PC-3 (cell line): ENCODE measurements at places on chromosomes 5 and 9. TPM values are rescaled to one million over a fixed set of nuclear protein-coding genes. Genes with fewer than 3 reads are reported as not detected.

- DNase-seq, result no peak
- no peaks in the 10 kb centered on the region for H3K4me1 ChIP-seq
- no peak overlapping the region for H3K4me3 ChIP-seq
- H3K27ac ChIP-seq, result no peak overlapping the region
- no peaks in the 10 kb centered on the region for H3K36me3 ChIP-seq
- no peaks in the 10 kb centered on the region for H3K27me3 ChIP-seq
Measured at GRCh38 chr9:99031319-99031718, 73.6 kb upstream of the TGFBR1 start.

DNA sequence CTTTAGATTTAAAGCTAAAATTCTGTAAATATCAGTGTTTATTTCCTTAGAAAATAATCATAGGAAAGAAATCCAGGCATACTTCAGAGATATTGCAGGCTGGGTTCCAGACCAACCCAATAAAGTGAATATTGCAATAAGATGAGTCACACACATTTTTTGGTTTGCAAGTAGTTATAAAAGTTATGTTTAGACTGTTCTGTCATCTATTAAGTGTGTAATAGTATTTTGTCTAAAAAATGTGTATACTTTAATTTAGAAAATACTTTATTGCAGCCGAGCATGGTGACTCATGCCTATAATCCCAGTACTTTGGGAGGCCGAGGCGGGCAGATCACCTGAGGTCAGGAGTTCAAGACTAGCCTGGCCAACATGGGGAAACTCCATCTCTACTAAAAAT, 6.9 kb upstream of the RIC1 start:
- H3K4me1 ChIP-seq, result peaks cover 27% of the 10 kb centered on the region
- H3K27ac ChIP-seq, result peak overlapping the region; percentile 90
- no peaks in the 10 kb centered on the region for H3K36me3 ChIP-seq
- DNase-seq, result peak; percentile 85
- no peak overlapping the region; the same call in 1 of the 2 replicates for H3K4me3 ChIP-seq

- peaks cover 26% of the 10 kb centered on the region for H3K4me1 ChIP-seq
- DNase-seq, result no peak
- peak overlapping the region; percentile 84 for H3K4me3 ChIP-seq
- H3K27me3 ChIP-seq, result no peaks in the 10 kb centered on the region
Measured at GRCh38 chr5:134003064-134003816, 1.5 kb downstream of the VDAC1 start.

GRCh38 chr5:61744690-61745619, 412.9 kb downstream of the ZSWIM6 start:
- peak; percentile 4 for DNase-seq
- no peaks in the 10 kb centered on the region for H3K4me1 ChIP-seq
- no peaks in the 10 kb centered on the region for H3K27me3 ChIP-seq
- no peak overlapping the region for H3K4me3 ChIP-seq
- H3K36me3 ChIP-seq, result no peaks in the 10 kb centered on the region

- H3K36me3 ChIP-seq, result no peaks in the 10 kb centered on the region
- no peaks in the 10 kb centered on the region for H3K27me3 ChIP-seq
- no peaks in the 10 kb centered on the region for H3K4me1 ChIP-seq
- no peak overlapping the region for H3K27ac ChIP-seq
- no peak overlapping the region for H3K4me3 ChIP-seq
Measured at GRCh38 chr9:136085815-136086212, 9.3 kb downstream of the NACC2 start.

DNA sequence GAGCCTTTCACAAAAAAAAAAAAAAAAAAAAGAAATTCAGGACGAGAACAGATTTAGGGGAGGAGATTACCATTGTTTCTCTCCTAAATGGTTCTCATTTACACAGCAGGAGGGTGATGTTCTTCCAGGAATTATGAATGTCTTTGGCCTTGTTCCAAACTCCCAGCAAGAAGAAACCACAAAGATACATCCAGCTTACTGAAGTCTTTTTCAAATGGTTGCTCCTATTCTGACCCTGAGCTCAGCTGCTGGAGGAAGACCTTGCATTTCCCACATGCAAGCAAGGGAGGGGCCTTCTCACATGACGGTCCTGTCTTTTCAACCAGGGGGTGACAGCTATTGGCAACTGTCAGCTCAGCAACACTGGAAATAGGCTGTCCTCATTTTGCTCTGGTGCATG, 203.0 kb upstream of the VLDLR start:
- H3K36me3 ChIP-seq, result no peaks in the 10 kb centered on the region
- H3K27me3 ChIP-seq, result peaks cover 17% of the 10 kb centered on the region
- no peaks in the 10 kb centered on the region for H3K4me1 ChIP-seq
- no peak for DNase-seq
- no peak overlapping the region for H3K27ac ChIP-seq
- no peak overlapping the region for H3K4me3 ChIP-seq

DNA sequence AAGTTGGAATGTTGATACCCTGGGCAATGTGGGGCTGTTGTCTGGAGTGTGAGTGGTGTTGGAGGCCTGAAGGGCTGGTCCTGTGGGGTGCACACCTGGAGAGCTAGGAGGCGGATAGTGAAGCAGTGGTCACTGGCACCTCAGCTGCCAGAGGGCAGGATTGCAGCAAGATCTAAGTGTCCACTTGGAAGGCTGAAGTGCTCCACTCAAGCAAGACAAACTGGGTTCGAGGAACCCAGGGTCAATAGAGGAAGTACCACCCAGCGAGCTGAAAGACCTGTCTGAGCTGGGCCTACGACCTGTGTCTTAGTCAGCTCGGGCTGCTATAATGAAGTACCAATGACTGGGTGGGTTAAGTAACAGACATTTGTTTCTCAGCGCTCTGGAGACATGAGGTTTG, 39.7 kb upstream of the TJP2 start:
- peaks cover 21% of the 10 kb centered on the region for H3K4me1 ChIP-seq
- DNase-seq, result no peak
- H3K27me3 ChIP-seq, result no peaks in the 10 kb centered on the region
- H3K36me3 ChIP-seq, result peaks cover 6% of the 10 kb centered on the region; the same call in 1 of the 2 replicates
- H3K4me3 ChIP-seq, result no peak overlapping the region

DNA sequence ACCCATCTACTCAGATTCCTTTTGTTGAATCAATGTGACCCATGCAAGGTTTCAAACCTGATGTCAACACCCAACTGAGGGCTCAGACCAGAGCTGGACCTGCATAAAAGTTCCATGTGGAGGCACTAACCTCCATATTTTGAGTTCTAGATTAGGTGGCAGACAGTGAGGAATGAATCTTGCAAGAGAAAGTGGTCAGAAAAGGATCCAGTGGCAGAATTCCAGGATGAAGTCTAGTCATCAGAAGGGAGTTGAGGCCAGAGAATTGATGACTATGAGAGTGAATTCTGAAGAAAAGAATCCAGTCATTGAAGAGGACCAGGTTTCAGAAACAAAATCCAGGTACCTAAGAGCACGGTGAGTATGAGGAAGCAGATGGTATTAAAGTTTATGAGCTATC, 205.1 kb upstream of the RGMB start:
- H3K4me3 ChIP-seq, result no peak overlapping the region
- H3K27ac ChIP-seq, result no peak overlapping the region
- no peak for DNase-seq
- peaks cover 22% of the 10 kb centered on the region for H3K4me1 ChIP-seq

GRCh38 chr9:99860266-99860665, 38.6 kb downstream of the NR4A3 start:
- no peak overlapping the region for H3K27ac ChIP-seq
- no peaks in the 10 kb centered on the region for H3K27me3 ChIP-seq
- H3K4me3 ChIP-seq, result no peak overlapping the region
- DNase-seq, result no peak
- H3K4me1 ChIP-seq, result no peaks in the 10 kb centered on the region

GRCh38 chr5:82347201-82347865, 69.2 kb upstream of the RPS23 start:
- DNase-seq, result no peak
- H3K4me1 ChIP-seq, result peaks cover 5% of the 10 kb centered on the region
- H3K36me3 ChIP-seq, result no peaks in the 10 kb centered on the region
- H3K27ac ChIP-seq, result no peak overlapping the region

DNA sequence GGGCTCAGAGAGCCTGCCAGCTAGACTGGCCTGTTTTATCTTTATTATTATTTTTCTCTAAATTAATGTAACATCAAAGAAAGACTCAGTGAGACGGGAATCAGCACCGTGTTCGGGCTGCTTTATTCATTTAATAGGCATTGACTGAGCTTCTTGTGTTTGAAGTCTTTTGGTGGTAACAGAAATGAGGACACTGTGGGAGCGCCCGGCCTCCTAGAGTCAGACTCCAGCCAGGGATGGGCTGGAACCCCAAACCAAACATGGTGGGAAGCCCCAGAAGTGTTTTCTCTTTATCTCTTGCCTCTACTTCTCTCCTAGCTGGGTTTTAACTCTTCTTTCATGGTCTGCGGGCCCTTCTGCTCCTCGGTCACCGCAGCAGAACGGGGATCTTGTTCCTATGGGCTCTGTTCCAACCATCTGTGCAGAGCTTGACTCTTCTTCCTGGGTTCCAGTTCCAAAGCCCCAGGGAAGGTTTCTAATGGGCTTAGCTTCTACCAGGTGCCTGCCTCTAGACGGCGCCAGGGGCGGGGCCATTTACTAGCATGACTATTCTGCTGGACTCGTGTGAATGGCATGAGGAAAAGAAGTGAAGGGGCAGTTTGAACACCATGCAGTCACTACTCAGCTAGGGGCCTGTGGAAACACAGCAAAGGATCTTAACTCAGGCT, 123.8 kb downstream of the FGF18 start:
- no peak overlapping the region for H3K4me3 ChIP-seq
- H3K27me3 ChIP-seq, result peaks cover 20% of the 10 kb centered on the region; the same call in 1 of the 2 replicates
- no peak overlapping the region for H3K27ac ChIP-seq
- peak; percentile 43 for DNase-seq

The RANBP3L gene
- not detected in 2 replicates for total RNA-seq

The MSX2 gene
- total RNA-seq, result 4.1 and 4.9 TPM in 2 replicates

The PKN3 gene
- total RNA-seq, result 7.8 and 9.4 TPM in 2 replicates

The CDO1 gene
- not detected in 2 replicates for total RNA-seq

The WWC1 gene
- 31.8 and 44.2 TPM in 2 replicates for total RNA-seq

The PTGS1 gene
- total RNA-seq, result 0.44 and 0.86 TPM in 2 replicates

The C9orf50 gene
- not detected in 2 replicates for total RNA-seq

The LCN2 gene
- 153 and 154 TPM in 2 replicates for total RNA-seq
